ENCODE measurements at places on chromosomes 3 and 15.

DNA sequence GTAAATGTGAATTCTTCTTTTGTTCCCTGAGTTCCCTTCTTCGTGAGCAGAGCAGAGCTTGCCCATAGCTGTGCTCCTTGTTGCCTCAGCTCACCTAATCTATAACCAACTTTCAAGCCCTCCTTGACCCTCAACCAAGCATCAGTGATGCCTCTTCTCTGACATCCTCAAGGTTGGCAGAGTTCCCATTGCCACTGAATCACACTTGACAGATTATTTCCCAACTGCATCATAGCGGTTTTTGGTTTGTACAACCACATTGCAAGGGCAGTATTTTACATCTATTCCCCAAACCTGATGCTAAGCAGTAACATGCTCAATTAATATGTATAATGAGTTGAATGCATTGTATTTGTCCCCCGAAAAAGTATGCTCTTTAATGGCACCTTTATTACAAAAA lies 133.0 kb upstream of the SNTN start:
- ATAC-seq: no peak

DNA sequence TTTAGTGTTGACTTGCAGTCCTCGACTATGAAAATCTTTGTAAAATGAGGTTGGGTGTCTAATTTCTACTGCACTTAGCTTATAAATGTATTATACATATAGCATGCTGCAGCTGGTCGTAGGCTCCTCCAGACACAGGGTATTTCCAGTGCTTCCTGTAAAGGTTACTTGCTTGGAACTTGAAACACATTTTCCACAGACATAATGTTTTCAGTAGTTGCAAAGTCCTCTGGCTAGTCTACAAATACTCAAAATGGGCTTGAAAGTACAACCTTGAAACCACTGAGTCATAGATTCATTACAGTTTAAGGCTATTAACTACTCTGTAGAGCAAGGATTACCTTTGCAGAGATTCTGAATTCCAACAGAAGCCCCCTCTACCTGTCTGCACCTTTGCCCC lies 464.1 kb downstream of the RAP2B start:
- peak; percentile 53 for ATAC-seq

DNA sequence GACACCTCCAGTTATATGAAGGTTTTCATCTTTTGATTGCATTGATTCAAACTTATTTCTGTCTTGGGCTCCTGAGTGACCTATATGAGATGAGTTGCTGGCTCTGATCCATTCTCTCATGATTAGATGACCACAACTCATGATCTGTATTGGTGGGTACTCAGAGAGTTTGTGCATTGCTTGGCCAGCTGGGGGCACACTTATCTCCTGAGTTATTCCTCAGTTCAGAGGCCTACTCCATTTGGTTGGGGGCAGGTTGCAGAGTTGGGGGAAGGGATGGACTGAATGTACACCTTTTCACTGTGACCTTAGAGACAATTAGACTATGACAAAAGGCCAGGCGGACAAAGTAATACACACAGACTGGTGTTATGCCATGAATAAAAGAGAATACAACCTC lies 166.2 kb upstream of the SEMA6D start:
- ATAC-seq: no peak

DNA sequence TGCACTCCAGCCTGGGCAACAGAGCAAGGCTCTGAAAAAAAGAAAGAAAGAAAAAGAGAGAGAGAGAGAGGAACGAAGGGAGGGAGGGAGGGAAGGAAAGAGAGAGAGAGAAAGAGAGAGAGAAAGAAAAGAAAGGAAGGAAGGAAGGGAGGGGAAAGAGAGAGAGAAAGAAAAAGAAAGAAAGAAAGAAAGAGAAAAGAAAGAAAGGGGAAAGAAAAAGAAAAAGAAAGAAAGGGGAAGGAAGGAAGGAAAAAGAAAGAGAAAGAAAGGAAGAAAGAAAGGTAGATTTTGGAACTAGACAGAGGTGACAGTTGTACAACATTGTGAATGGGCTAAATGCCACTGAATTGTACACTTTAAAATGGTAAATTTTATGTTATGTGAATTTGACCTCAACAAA lies 5.3 kb upstream of the SRGAP3 start:
- ATAC-seq: no peak

DNA sequence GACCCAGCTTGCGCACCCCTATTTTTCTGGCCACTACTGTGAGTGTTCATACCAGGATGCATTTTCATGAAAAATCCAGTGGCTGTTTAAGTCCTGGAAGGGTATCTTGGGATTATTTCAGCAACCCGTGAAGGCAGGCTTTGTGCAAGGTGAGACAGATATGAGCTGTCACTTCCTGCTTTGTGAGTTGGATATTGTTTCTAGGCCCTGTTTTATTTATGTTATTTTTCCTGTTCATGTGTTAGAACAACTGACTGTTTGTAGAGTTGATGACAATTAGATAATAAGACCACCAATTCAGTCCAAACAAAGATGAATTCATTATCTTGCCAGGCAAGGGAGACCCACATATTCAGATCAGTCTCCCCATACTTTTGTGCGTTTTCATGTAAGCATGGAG lies 42.5 kb downstream of the ZBTB38 start:
- ATAC-seq: no peak

- no peak for ATAC-seq
Measured at GRCh38 chr15:80611543-80612080, 83.5 kb upstream of the ABHD17C start.

DNA sequence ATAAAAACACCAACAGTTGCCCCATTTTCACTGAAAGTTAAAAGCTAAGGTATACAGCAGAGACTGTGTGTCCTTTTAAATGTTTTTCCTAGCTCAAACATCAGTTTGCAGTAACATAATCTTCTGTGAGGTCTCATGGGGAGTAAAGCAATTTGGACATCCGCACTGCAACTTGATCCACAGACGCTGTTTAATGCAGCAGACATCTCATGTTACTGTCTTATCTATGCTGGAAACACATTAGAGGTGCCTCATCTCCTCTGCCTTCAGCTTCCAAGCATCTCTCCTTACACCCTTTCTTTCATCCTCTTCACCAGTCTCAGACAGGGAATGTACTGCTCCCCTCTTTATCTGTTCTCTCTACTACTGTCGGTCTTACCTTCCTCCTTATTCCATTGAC lies 53.7 kb upstream of the ATP11B start:
- ATAC-seq: no peak

DNA sequence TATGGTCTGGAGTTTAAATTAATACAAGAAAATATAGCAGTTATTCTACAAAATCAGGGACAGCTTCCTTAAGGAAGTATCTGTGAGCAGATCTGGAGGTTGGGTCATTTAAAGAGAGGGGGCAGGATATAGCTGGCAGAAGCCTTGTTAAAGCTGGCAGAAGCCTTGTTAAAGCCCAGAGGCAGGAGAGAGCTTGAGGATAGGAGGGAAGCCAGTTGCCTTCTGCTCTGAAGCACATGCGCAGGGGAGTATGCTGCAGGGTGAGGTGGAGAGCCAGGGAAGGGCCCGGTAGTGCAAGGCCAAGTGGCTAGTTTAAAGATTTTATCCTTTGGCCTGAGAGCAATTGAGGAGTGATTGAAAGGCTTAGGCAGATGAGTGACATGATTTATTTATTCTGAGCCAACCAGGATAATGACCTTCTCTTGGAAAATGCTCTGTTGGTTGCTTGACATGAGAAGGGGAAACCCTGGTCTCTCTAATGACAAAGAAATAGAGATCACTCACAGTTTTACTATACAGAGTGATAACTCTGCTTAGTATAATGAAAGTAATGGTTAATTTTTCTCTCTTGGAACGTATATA lies 3.9 kb downstream of the EAF1 start:
- ATAC-seq: no peak

DNA sequence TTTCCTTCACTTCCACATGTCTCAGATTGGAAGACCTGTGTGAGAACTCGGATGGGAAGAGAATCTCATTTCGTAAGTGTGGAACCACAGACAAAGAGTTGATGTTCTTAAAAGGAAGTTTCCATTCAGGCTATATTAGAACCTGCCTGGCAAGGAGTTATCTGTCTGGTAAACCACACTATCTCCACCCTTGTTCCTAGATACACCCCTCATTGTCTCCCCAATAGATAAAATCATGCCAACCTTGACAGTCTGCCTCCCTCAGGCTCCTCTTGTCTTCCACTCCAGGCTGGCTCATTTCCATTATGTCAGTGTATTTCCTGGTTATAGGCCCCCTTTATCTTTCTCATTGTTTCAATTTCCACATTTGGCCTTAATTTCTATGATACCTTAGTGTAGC lies 89.2 kb downstream of the TMEM108 start:
- no peak for ATAC-seq

GRCh38 chr15:55824857-55825613 lies 82.1 kb upstream of the PRTG start:
- no peak for ATAC-seq

- ATAC-seq: no peak
Measured at GRCh38 chr15:75025107-75025506, 1.7 kb downstream of the PPCDC start.

Data from activated T-helper 17 cell treated with anti-CD3 and anti-CD28 coated beads, Interleukin-2, amount 50 U/mL, for 72 hours (primary cell).